ENCODE measurements at places on chromosomes 3 and 15.

DNA sequence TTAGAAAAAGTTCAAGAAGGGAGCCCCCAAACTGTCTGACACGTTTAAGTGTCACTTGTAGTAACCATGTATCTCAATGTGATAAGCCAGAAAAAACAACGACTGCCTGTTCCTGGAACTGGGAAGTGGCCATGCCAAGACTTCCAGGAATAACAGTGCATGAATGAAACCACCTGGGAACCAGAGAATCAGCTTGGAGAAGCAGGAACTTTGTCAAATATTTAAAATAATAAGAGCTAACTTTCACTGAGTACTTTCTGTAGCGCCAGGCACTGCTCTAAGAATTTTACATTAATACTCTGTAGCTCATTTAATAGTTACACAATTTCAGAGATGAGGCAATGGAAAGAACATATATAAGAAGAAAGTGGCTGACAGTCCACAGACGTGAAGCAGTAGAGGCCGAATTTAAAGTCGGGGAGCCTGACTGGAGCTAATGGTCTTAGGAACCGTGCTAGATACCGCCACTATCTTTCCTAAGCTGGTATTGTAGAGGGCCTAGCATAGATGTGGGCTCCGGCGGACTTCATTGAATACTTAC, 876 bp downstream of the PLSCR1 start:
- DNase-seq = peak; percentile 52

DNA sequence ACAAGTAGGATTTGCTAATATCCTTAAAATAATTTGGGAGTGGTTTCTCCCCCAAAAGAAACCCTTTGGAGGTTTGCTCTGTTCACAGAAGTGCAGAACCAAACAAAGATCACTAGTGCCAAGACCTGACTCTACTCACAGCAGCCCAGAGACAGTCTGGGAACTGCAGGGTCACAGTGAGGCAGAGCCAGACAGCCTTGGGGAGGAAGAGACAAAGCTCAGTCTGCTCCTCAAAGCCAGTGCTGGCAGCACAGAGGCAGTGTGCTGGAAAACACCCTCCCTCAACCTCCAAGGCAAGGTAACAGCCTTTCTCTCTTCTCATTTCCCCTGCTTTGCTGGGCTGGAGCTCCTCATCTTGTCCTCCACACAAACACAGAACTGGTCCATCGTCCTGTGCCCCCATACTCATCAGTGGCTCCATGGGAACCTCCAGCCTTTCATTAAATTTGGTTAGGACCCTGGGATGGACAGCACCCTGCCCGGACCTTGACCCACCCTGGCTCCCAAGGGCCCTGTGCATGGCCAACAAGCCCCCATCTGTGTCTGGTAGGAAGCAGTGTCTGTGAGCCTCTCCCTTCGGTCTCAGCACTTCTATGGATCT, 12.6 kb downstream of the RAB6B start:
- no peak for DNase-seq

GRCh38 chr15:68366314-68366713, 65.6 kb downstream of the ITGA11 start:
- no peak for DNase-seq

DNA sequence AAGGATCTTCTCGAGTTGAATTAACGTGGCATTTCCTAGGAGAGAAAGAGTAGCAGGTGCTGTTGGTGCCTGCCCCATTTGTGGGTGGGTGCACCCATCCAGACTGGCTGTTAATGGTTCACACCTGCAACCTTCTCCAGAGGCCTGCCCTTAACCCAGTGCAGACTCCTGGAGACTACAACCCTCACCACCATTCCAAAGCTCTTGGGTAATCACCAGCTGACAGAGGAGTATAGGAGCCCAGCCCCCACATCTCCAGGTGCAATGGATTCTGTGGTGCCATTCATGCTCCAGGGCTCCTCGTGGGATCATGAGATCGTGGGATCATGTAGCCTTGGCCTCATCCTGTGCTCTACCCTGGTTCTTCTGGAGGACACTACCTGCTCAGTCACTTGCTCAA, 60.2 kb downstream of the SEMA5B start:
- no peak for DNase-seq

- no peak for DNase-seq
These were observed 39.5 kb downstream of the ZNF710 start for GRCh38 chr15:90040618-90041017.

DNA sequence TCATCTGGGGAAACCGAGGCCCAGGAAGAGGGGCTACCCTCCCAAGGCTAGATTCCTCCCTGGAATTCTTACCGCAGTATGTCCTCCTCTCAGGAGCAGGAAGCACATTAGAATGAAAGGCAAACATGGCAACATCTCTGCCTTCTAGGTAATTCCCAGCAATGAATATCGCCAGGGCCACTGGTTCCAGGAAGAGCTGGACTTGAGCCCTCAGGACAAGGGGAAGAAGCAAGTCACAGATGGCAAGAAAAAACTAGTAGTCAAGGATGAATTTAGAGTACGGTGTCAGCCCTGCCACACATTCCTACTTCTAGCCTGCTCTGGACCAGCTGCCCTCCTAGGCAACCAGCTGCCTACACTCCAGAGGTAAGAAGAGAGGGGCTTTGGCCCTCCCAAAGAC, 42.9 kb downstream of the MEGF11 start:
- no peak for DNase-seq

DNA sequence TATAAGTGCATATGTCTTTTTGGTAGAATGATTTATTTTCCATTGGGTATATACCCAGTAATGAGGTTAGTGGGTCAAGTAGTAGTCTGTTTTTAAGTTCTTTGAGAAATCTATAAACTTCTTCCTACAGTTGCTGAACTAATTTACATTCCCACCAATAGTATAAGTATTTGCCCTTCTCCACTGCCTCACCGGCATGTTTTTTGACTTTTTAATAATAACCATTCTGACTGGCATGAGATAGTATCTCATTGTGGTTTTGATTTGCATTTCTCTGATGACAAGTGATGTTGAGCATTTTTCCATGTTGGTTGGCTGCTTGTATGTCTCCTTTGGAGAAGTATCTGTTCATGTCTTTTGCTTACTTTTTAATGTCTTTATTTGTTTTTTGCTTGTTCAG, 94.1 kb upstream of the TP63 start:
- DNase-seq = no peak

GRCh38 chr15:82315519-82316246, 33.6 kb downstream of the GOLGA6L10 start:
- no peak for DNase-seq

GRCh38 chr3:179133575-179133974, 14.6 kb upstream of the PIK3CA start:
- DNase-seq = no peak

DNA sequence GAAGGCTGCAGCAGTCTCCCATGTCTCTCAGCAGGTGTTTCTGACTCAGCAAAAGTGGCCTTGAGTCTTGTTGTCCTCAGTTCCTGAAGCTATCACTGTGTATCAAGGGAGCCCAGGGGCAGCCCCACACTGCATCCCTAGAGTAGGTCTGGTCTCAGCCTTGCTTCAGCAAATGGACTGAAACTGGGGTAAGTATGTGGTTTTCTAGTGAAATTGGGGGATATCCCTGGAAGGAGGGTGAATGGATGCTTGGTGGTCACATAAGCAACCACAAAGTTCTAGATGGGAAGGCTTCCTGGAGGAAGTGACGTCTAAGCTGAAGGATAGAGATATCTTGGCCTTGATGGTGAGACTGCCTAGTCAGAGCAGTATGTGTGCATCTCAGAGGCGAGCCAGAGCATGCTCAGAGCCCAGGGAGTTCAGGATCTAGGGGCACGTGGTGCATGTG, 38.4 kb downstream of the TMEM158 start:
- DNase-seq = no peak

- no peak for DNase-seq
These were observed 74.3 kb downstream of the ABTB1 start for GRCh38 chr3:127747066-127747465.

DNA sequence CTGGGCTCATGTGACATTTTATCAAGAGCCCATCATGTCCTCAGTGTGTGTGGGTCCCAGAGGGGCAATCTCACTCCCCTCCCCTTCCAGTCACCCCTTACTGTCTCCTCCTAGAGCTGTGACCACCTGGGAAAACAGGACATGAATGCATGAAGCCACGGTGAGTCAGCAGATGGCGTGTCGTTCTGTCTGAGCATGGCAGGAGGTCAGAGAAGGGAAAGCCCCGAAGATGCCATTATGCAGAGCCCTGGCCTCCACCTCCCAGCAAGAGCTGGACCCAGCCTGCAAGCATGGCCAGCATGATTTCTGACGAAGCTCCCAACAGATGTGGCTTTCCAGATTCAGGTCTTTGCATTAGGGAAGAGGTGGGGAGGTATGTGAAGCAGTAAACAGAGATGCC, 118.5 kb downstream of the TLE3 start:
- peak; percentile 42 for DNase-seq

DNA sequence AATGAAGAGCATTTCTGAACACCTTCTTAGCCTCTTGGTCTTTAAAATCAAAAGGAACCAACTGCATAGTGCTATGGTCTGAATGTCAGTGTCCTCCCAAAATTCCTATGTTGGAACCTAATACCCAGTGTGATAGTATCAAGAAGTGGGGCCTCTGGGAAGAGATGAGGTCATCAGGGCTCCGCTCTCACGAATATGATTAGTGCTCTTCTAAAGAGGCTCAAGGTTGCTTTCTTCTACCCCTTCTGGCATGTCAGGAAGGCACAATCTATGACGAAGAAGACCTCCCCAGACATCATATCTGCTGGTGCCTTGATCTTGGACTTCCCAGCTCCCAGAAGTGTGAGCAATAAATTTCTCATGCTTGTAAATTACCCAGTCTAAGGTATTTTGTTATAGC, 209.5 kb downstream of the MAGI1 start:
- DNase-seq = no peak

GRCh38 chr15:66030650-66031049, 161.4 kb downstream of the RAB11A start:
- no peak for DNase-seq

DNA sequence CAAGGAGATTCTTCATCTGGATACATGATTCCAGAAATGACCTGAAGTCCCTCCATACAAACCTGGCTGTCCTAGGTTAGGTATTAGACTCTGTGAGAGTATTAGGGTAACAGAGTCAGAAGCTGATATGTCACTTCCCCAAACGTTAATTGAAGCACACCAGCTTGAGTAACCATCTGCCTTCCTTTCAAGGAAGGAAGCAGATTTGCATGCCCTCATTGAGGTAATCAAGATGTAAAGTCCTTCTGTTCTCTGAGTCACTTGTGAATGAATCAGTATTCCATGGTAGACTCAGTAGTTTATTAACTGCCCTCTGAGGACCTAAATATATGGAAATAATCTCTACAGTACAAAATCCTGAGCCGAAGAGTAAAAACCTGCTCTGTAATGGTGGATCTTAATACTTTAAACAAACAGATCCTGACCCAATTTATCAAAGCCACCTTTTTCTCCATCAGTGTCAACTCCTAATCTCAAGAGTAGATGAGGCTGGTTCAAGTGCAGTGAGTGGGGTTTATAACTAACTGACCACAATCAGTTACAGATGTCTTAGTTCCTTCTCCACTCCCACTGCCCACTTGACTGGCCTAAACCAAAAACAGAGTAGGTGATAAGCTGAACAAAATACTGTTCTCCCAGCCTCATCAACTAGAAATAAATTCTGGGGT, 246.2 kb upstream of the CHRM5 start:
- peak; percentile 33 for DNase-seq

GRCh38 chr3:21237638-21238037, 513.4 kb downstream of the ZNF385D start:
- DNase-seq = no peak

GRCh38 chr3:150945226-150946032, 27.1 kb downstream of the CLRN1 start:
- peak; percentile 58 for DNase-seq

- peak; percentile 66 for DNase-seq
These were observed 1.1 kb downstream of the EHD4 start for GRCh38 chr15:41971089-41971894.

GRCh38 chr15:99409097-99409473, 156.7 kb upstream of the MEF2A start:
- peak; percentile 75 for DNase-seq

DNA sequence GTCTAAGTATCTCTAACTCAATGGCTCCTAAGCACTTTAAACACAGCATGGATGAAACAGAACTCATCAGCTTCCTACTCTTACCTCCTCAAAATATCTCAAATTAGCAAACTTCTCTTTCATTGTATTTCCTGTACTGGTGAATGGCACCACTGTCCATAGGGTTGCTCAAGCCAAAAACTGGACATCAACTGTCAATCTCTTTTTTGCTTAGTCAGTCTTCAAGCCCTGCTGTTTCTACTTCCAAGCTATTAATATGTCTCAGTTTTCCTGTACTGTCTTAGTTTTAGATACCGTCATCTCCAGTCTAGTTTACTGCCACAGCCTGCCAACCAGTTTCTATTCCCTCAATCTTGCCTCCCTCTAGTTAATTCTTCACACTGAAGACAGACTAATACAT, 48.3 kb upstream of the KPNA4 start:
- DNase-seq = no peak

DNA sequence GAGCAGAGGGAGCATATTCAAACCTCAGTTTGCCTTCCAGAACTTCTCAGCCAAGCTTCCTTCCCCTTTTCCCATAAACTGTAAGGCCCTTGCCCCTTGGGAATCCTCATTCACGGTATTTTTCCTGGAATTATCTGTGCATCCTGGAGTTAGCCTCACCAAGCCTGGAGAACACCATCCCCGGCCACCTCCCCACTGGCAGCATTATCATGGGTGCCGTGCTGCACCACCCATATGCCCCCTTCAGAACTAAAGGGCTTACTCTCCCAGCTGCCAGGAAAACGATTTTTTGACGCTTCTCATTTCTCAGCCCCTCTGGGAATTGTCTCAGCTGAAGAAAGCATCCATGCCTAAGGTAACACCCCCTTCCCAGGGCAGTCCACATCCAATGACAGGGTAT, 20.9 kb upstream of the TBC1D21 start:
- no peak for DNase-seq

DNA sequence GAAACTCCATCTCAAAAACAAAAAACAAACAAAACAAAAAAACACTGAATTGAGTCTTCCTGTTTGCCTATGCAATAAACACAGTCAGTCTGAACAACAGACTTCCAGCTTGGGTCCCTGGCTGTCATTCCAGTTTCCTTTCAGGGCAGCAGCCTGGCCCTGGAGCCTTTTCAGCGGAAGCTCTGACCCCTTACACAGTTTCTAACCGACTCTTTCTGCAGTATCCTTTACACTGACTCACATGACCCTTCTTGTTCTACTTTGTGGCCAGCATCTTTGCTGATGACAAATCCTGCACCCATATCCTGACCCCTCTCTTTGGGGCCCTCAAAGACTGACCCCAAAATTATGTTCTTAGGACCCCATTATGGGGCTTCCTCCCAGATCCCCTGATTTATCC, 38.3 kb upstream of the INO80 start:
- DNase-seq = peak; percentile 16

- DNase-seq = no peak
These were observed 68.3 kb upstream of the IMPG2 start for GRCh38 chr3:101388706-101389105.

DNA sequence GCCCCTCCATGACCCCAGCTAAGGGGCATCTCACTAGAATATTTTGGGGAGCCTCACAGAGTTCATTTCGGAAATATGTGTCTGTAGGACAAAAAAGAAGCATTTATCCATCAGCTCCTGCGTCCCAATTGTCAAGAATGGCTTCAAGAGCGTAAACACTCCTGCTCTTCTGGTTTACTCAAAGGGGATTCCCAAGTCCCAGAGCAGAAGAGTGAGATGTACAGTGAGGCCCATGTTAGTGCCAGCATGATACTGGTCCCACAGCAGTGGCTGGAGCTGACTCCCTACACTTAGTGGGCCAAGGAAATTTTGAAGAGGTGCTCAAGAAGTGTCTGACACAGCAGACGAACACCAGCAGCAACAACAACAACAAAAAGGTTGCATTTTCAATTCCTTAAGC, 34.9 kb upstream of the ARL8B start:
- DNase-seq = no peak

- DNase-seq = no peak
These were observed 39.6 kb downstream of the DAPK2 start for GRCh38 chr15:64006642-64007041.

Measured in cardiac fibroblast (primary cell).